Daoy (cell line): ENCODE measurements at places on chromosomes 2 and 18. TPM values are rescaled to one million over a fixed set of nuclear protein-coding genes. Genes with fewer than 3 reads are reported as not detected.
A peak's percentile ranks its signal among the peaks of the same experiment; 100 is the strongest.

DNA sequence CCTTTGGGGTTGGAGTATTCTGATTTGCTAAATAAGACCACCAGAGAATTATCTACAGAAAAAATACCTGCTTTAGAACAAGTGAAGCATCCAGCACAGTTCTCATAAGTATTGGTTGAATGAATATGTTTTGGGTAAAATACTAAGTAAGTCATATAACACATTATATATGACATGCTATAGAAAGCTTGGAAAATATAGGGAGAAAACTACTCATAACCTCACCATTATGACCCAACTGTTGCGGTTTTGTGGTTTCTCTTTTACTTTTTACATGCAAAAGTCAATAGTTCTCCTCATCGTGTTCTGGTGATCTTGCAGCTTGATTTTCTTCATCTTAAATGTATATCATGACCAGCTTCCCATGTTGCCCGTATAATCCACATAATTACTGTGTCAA lies 66.2 kb downstream of the DIPK1C start:
- DNase-seq = no peak

DNA sequence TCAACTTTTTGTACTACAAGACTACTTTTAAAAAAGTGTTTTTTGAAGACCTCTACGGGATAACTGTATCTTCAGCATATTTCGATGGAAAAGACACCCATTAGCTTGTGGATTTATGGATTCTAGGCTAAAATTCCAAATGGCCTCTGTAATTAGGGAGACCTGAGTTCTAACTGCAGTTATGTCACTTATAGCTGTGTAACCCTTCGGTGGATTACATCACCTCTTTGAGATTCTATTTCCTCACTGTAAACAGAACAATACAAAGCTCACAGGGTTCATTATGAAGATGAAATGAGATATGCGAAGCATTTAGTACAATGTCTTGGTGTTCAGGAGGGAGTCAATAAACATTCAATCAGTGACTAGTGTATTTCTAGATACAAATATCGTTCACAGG lies 24.2 kb downstream of the LMAN2L start:
- no peak for DNase-seq

GPAT2 gene
- total RNA-seq = 0.06 TPM in 1 of 2 replicates, not detected in the other

DNA sequence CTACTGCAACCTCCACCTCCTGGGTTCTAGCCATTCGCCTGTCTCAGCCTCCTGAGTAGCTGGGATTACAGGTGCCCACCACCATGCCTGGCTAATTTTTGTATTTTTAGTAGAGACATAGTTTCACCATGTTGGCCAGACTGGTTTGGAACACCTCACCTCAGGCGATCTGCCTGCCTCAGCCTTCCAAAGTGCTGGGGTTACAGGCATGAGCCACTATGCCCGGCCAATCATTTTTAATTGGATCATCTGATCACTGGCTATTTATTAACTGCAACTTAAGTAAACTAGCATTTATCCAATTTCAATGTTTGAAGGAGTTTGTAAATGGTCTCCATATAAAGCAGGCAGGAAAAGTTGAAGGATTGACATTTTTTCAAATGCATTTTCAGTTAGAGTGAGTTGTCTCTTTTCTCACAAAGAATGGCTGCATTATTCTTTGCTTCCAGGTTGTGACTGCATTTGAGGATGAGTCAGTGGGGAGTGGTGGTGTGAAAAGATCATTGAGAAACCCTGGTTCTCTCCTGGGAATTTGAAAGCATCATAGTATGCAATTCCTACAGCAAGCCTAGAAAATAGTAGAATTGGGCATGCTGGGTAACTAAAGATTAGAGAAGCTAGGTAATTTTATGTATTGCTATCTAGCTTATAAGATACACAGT lies 431.1 kb upstream of the ZEB2 start:
- peak; percentile 64 for DNase-seq

OSGEPL1 gene
- total RNA-seq = 5.1 and 7.1 TPM in 2 replicates

- peak; percentile 66 for DNase-seq
Observed at GRCh38 chr2:42568401-42569115, at the start of gene MTA3. Gene MTA3 (plus strand): TSS chr2:42568632. CDS start chr2:42568746, 114 bp downstream.
